ENCODE measurements at places on chromosomes 11 and 22.

- no peak for DNase-seq
Measured at GRCh38 chr22:37417677-37418348, 9.5 kb downstream of the ELFN2 start.

- no peak for DNase-seq
Measured at GRCh38 chr11:71194710-71195109, 57.7 kb downstream of the SHANK2 start.

- DNase-seq, result no peak
Measured at GRCh38 chr22:34508797-34509196, 557.2 kb upstream of the ISX start.

- DNase-seq, result no peak
Measured at GRCh38 chr11:120660024-120660565, 148.5 kb downstream of the GRIK4 start.

DNA sequence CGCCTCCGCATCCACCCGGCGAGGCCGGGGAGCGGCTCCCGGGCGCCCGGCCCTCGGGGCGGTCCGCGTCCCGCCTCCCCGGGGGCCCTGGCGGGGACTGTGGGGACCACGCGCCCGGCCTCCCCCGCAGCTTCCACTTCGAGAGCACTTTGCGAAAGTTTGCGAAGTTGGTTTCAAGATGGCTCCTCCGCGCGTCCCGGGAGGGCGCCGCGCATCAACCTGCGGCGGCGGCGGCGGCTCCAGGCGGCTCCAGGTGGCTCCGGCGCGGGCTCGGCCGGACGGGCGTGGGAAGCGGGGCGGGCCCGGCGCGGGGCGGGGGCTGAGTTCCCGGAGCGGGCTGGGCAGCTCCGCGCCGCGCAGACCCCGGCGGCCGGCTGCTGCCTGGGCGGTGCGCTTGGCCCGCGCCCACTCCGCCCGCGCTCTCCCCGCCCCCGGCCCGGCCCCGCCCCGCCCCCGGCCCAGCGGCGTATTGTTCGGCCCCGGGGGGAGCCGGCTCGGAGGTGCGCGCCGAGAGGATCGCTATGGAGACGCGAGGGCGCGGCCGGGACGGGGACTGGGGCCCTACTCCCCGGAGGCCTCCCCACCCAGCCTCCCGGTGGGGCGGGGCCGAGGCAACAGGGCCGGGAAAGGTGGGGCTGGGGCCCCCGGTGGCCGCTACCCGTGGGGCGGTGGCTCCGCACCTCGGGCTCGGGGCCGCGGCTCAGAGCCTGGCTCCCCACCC, at the start of gene CELSR1:
CELSR1 (minus strand) TSS at position 396 of the 721 bp plus-strand sequence. CDS start 450 bp downstream, outside the sequence.
- no peak for DNase-seq

All from stimulated activated CD4-positive, alpha-beta T cell treated with anti-CD3 and anti-CD28 coated beads, Interleukin-1b, Interleukin-23, amount 100 ng/mL, for 1 hour (primary cell).